ENCODE measurements at places on chromosomes 12 and 14.

GRCh38 chr12:70459786-70460185, 93.7 kb downstream of the KCNMB4 start:
- DNase-seq, result no peak

GRCh38 chr14:79568594-79568993, 642.7 kb downstream of the DIO2 start:
- no peak for DNase-seq

GRCh38 chr14:24232645-24233537, at the start of gene GMPR2:
GMPR2 (plus strand) TSS chr14:24232929; CDS start chr14:24233254, 325 bp downstream.
- DNase-seq, result peak; percentile 12

DNA sequence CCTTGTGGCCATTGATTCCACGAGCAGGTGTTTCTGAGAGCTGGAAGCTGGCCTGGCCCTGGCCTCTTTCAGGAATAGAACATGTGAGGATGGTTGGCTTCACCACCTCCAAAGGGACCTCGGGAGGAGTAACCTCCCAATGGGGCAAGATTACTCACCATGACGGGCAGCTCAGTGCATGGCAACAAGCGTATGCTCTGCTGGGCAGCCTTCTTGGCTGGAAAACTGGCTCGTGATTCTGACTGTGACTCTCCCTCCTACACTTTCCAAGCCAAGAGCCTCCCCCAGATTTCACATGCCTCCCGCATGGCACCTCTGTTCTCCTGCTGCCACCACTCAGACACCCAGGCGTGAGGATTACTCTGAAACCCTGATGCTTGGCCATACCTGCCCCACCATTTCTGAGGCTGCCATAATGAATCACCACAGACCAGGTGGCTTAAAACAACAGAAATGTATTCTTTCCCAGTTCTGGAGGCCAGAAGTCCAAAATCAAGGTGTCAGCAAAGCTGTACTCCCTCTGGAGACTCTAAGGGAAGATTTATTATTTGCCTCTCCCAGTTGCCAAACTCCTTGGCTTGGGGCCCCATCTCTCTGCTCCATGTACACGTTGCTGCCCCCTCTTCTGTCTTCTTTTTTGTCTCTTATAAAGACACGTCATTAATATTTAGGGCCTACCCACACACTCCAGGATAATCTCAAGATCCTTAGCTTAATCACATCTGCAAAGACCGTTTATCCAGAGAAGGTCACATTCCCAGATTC, 215.9 kb downstream of the CHST11 start:
- no peak for DNase-seq

GRCh38 chr12:87988534-87988933, 40.7 kb downstream of the C12orf50 start:
- DNase-seq, result no peak

DNA sequence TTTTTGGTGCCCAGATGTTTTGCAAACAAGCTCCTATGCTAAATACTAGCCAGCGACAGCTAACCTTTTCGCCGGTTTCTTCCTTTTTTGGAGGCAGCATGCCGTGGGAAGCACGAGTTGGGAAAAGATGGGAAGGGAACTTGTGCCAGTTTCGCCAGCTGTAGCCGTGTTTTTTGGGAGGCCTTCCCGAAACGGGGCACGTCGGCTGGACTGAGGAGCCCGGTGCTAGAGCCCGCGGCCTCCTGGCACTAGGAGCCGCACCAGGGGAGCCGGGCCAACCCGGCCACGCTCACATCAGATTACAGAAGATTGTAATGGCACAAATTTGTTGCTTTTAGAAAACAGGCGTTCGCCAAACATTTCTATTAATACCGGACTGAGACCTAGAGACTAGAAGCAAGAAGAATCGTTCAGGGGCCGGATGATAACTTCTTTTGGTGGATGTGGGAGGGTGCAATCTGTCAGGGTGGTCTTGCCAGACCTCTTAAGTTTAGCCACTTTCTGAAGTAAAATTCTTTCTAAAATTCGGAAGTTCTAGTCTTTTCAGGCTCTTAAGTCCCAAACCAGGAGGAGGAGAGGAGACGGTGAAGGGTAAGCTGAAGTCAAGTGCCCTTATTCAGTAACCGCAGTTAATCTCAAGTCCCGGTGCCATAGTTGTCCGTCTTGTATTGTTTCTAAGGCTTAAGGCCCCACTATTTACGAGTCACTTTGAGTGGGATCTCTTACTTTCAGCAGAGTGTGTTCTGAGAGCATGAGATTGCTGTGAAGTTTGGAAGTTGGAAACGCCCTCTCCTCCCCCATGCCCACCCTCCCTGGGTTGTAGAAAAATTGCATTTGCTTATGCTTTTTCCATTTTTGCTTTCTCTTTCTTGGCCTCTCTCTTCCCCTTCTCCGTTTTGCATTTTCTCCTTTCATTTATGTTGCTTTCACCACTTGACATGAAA, 1.3 kb downstream of the RASSF3 start:
- DNase-seq, result peak; percentile 20

- no peak for DNase-seq
Measured at GRCh38 chr14:89308232-89308959, 108.6 kb downstream of the FOXN3 start.

DNA sequence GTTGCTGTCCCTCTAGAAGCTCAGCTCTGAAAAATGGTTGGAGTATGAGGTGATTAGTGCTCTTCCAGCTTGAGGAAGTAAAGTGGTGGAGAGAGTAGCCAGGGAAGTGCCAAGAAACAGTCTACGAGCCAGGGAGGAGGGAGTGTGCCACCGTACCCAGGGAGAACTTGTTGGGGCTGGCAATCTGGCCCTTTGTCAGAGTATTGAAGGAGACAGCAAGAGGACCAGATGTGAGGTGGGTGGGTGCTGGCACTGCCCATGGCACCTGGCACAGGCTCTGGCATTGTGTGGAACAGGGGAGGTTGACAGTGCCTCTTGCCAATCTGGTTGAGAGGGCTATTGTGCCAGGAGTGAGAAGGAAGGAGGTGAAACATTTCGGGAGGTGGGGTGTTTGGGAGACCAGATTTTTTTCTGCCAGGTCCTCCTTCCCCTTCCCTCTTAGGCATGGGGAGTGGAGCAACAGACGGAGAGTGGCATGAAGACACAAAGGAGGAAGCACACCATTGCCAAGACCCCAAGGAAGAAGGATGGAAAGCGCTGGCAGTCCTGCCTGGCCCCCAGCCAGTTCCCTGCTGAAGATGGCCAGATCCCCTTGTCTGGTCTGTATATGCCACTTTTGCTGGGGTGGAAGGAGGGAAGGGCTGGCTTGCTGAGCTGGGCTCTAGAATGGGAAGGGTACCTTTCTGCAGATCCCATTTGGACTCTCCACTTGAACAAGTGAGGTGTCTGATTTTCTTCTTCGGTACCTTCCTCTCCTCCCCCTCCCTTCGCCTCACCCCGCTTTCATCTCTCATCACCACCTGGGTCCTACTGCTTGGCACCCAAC, 37.5 kb downstream of the ZFHX2 start:
- DNase-seq, result no peak

GRCh38 chr14:95063391-95063790, 93.9 kb downstream of the DICER1 start:
- no peak for DNase-seq

- DNase-seq, result no peak
Measured at GRCh38 chr12:81377771-81378170, 299.9 kb downstream of the ACSS3 start.

DNA sequence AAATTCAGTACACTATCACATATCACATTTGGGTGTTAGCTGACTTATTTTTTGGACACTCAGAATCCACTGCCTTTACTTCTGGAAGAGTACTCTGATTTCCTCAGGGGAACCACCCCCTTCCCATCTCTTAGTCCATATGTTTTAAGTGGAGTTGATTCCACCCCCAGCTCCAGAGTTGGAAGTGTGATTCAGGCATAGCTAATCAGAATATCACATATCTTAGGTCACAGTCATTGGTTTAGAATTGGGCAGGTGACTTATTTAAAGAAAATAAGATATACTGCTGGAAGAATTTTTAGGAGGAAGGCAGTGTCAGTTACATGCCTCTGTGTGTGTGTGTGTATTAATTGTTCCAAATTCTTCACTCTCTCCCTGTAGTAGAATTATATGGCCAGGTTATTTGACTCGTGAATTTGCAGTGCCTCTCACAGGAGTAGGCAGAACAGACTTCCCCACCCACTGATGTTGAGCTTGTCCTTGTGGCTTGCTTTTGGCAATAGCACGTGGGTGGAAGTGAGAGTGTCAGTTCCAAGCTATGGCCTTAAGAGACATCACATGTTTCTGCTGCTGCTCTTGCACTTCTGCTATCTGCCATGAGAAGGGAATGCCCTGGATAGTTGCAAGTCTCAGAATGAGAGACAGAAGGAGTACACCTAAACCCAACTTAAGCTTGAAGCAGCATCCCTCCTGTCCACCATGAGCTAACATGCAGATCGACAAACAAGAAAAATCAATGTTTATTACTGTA, 6.4 kb upstream of the GAS2L3 start:
- DNase-seq, result no peak

GRCh38 chr14:47507861-47508260, 167.5 kb downstream of the MDGA2 start:
- DNase-seq, result no peak

GRCh38 chr12:93363841-93364297, 13.9 kb upstream of the NUDT4 start:
- DNase-seq, result no peak

- DNase-seq, result no peak
Measured at GRCh38 chr14:64434528-64434927, 30.8 kb upstream of the AKAP5 start.

DNA sequence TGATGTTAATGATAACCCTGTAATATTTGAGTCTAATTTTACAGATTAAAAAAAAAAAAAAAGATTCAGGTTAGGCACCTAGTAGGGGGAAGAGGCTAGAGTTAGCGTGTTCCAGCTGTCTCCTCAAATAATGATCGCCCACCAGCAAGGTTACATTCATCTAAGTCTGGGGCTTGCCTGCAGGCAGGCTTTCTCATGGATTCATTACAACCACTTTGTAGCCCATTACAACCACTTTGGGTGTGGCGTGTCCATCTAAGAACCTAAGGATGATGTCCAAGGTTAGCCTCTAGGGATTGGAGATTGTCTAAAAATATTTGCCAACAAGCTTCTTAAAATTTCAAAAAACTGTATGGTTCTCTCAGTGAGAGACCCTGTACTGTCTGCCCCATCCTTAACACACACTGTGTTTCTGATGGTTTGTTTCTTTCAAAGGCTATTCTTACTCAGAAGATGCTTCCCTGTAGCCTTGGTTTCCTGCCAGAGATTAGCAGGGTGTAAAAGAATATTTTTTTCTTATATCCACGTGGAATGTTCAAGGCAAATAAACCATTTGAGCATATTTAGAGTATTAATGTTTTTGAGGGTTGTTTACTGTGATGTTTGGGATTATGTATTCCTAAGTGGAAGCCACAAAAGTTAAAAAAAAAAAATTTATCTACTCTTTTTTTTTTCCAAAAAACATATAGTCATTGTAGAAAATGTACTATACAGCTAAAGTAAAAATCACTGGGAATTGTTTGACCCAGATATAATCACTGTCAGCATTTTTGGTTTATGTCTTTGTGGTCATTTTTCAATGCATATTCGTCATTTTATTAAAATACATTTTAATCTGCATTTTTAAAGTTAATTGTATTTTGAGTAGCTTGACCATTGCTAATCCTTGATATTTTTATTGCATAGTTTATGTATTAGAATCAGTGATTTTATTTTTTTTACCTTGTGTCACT, 1.7 kb downstream of the DYNC1H1 start:
- DNase-seq, result peak; percentile 36

GRCh38 chr12:56126732-56127239, 1.3 kb upstream of the ESYT1 start:
- DNase-seq, result no peak

DNA sequence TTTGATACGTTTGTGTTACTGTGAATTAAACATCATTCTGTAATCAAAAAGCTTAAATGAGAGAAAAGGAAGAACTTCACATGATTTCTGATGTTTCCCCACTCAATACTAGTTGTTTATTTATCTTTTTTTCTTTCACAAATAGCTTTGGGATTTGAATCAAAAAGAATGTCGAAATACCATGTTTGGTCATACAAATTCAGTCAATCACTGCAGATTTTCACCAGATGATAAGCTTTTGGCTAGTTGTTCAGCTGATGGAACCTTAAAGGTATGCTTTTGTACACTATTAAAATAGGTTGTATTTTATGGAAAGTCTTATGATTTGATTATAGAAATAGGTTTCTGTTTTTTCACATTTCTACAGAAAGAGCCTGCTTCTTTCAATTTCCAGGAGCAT, 41.5 kb downstream of the APAF1 start:
- no peak for DNase-seq

GRCh38 chr14:51507511-51507905, 144.2 kb upstream of the FRMD6 start:
- peak; percentile 30 for DNase-seq

- no peak for DNase-seq
Measured at GRCh38 chr14:91723501-91723900, 8.4 kb downstream of the CATSPERB start.

- DNase-seq, result no peak
Measured at GRCh38 chr14:98293576-98293975, 978.4 kb downstream of the BCL11B start.

GRCh38 chr14:58816416-58817115, 178.8 kb downstream of the DACT1 start:
- no peak for DNase-seq
